Retinal pigment epithelial cell (primary cell): ENCODE measurements at places on chromosomes 7 and 10.

- no peak for DNase-seq
Observed at GRCh38 chr10:35341521-35341920, 5.2 kb downstream of the CCNY start.

DNA sequence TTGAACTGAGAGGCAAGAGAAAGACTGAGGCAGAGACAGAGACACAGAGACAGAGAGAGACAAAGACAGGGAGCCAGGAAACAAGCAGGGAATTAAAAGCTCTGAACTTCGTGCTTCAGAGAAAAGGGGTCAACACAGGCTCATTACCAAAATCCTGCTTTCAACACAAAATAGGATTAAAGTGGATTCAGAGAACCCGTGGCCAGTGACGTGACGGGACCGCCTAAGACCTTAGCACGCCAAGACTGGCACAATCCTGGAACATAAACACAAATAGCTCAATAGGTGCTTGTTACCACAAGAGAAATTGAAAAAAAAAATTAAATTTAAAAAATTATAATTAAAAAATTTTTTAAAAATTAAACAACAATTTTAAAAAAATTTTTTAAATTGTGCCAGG, 21.5 kb downstream of the ASB13 start:
- peak; percentile 94 for DNase-seq

DNA sequence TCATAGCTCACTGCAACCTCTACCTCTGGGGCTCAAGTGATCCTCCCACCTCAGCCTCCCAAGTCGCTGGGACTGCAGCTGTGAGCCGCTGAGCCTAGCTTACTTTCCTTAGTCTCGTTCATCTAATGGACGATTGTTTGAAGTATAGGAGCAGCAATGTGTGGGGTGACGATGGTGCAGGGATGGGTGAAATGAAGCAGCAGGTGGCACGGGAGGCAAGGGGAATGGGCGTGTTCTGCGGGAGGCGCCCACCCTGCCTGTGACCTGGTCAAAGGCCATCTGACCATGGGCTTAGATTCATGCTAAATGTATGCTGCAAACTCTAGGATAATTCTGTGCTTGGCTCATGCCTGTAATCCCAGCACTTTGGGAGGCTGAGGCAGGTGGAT, 210.7 kb downstream of the MAD1L1 start:
- DNase-seq, result no peak

DNA sequence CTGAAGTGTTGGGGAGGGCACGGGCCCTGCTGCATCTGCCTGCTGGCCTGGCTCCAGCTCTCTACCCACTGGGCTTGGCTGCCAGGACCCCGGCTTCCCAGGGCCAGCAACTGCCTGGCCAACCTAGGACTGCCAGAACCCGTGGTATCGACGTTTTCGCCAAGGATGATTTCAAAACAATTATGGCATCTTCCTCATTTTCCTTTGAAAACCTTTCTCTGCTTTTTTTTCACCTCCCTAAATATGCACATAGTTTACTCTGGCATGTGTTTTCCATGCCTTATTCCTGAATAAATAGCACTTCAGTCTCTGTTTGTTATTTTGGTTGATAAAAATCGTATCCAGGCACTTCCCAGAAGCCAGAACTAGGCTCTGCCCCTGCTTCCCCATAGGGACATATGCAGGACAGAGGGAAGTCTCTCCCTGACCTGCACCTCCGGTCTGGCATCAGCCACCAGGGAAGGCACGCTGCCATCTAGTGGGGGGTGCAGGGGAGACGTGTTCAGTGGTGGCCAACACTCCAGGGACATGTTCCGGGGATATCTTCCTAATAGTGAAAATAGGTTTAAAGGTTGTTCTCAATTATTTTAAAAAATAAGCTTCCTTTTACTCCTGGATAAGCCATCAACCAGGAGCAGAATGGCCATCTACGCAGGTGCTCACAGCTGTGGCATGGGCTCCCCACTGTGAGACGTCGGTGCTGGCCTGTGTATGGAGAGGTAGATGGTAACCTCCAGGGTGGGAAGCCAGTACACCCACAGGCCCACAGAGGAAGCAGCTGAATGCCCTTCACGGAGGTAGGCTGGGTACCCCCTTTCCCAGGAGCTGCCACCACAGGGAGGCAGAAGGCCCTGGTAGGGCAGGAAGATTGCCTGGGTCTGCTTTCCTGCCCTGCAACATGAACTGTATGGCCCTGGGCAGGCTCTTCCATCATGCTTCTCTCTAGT, 30.7 kb upstream of the ANTXRL start:
- no peak for DNase-seq

DNA sequence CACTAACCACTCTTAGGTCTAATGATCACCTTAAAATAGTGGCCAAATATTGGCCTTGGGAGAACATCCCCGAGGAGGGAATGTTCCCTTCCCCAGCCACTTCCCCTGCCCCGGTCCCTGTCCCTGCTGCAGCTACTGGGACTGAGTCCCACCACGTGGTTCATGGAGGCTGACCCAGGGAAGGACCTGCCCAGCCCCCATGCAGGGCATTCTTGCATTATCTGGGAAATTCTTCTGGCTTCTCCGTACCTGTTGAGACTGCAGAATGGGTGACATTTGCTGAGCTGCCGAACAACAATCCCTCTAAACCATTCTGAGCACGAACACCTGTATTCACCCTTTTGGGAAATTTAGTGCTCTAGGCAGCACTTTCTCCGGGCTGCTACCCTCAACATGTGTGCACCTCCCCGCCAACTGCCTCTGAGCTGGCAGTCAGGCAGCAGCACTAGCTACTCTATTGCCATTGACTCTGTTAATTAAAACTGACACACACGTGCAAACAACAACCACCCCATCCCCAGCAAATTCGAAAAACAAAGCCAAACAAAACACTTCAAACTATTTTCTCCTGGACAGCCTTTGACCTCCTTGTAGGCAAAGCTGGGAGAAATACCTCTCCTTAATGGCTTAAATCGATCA, 567.4 kb upstream of the MKI67 start:
- DNase-seq, result no peak

DNA sequence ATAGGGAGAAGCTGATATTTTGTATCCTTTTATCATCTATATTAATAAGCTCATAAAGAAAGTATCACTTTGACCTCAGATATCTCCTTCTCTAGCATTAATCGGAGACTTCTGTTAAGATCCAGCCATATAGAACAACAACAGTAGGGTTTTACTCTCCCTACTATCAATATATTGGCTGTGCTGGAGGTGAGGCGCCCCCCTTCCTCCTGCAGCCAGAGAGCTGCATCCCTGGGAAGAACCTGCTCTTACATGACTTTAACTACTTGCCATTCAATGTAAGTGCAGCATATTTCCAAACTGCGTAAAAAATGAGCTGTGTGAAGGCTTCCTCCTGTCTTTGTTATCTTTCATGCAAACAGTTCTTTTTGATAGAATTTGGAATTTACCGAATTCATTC, 247.8 kb downstream of the SDK1 start:
- DNase-seq, result no peak

DNA sequence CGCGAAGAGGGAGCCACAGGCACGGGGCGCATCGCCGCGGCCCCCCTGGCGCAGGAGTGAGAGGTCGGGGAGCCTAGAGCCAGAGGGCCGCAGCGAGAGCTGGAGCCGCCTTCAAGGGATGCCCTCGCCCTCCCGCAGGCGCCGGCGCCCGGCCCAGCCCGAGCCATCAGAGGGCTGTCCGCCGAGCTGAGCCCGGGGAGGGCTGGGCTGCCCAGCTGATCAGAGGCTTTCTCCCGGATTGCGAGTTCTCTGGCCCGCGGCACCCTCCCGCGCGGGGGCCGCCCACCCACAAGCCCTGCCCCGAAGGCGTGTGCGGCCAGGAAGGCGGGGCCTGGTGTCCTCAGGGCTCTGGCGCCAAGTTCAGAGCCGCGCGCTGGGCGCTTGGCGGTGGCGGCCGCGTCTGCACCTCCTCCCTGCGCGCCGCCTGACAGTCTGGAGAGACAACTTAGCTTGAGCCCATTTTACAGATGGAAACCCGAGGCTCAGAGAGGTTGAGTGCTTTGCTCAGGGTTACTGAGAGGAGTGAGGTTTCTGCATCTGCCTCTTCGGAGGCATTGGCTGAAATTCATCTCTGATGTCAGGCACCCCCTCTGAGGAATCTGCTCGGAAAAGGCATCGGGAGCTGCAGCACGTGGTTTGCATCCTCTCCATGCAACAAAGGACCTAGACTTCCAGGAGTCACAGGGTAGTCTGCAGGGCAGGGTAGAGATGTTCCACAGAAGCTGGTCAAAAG, 3.8 kb upstream of the ANTXRL start:
- peak; percentile 3 for DNase-seq

DNA sequence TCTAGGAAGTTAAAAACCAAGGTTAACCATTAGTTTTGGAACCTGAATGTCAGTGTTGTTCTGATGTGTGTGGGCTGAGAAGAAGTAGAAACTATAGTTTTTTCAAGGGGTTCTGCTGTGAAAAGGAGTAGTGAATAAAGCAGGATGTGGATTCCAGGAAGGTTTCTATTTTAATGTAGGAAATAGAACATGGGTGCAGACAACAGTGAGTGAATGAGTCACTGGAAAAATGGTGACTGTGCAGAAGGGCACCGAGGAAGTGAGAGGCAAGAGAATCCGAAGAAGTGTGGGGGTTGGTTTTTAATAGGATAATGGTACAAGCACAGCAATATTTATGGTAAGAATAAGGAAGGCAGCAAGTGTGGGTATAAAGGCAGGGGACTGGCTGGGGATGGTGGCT, 120.4 kb downstream of the ARHGAP21 start:
- peak; percentile 7 for DNase-seq

- DNase-seq, result no peak
Observed at GRCh38 chr10:63716016-63716580, 194.9 kb downstream of the REEP3 start.

GRCh38 chr10:71531485-71532446, 135.0 kb downstream of the CDH23 start:
- no peak for DNase-seq

- no peak for DNase-seq
Observed at GRCh38 chr7:83117466-83117865, 45.2 kb downstream of the PCLO start.

GRCh38 chr10:121926157-121926556, 1.7 kb downstream of the ATE1 start:
- no peak for DNase-seq

- DNase-seq, result no peak
Observed at GRCh38 chr7:138837627-138838026, 39.6 kb upstream of the ATP6V0A4 start.

- DNase-seq, result no peak
Observed at GRCh38 chr7:88184848-88185304, 35.0 kb downstream of the SRI start.

- DNase-seq, result no peak
Observed at GRCh38 chr10:99815621-99816020, 33.2 kb downstream of the ABCC2 start.

DNA sequence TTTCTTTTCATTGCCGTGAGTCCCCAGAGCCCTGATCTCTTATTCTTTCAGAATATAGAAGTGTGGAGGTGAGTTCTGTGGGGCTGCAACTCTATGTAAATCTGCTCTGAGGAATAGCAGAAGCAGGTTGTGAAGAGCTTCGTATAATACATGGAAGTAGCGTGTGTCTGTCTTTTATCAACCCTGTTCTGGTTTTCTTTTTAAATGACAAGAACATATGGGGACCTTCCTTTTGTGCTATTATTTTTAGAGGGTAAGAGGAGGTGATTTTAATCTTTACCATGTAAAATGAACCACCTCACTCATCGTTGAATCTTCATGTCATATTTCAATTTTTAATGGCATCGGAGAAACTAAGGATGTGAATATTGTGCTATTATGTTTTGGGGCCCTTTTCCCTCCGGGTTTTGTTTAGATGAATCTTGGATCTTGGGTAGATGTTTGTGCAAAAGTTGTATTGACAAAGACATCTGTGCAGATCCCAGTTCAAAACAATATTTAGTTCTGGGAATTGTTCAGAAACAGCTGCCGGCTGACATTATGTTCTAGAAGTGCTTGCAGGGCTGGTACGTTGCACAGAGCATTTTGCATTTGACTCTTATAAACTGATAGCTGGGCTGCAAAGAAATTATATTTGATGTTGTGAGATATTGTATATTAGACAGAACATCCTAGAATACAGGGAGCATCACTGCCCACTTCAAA, 46.7 kb downstream of the PLXDC2 start:
- DNase-seq, result no peak

- no peak for DNase-seq
Observed at GRCh38 chr7:92567460-92567859, 22.7 kb downstream of the FAM133B start.

DNA sequence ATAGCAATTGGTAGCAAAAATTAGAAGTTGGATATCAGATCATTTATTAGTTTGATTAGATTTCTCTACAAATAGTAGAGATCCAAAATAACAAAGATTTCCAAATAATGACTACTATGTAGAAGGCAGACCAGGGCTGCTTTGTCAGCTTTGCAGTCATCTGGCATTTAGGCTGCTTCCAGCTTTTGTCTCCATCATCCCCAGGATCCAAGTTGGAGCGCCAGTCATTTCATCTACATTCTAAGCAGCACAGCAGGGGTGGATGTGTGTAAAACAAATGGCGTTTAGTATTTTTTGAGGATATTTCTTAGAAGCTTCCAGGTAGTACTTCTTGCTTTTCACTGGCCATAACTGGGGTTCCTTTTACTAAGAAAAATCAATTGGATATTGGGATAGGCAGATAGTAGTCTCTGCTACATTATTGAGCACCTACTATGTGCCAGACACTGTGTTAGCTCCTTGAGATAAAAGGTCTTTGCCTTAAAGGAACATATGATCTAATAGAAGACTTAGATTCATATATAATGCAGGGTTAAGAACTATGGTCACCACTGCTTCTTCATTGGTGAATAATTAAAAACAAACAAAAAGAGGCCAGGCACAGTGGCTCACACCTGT, 41.5 kb downstream of the TPST1 start:
- DNase-seq, result no peak

GRCh38 chr7:148722340-148723165, 23.9 kb downstream of the CUL1 start:
- no peak for DNase-seq
